Stimulated activated CD4-positive, alpha-beta T cell treated with anti-CD3 and anti-CD28 coated beads, Interleukin-1b, Interleukin-23, amount 100 ng/mL, for 4 hours (primary cell): ENCODE measurements at places on chromosomes 7 and 10.

DNA sequence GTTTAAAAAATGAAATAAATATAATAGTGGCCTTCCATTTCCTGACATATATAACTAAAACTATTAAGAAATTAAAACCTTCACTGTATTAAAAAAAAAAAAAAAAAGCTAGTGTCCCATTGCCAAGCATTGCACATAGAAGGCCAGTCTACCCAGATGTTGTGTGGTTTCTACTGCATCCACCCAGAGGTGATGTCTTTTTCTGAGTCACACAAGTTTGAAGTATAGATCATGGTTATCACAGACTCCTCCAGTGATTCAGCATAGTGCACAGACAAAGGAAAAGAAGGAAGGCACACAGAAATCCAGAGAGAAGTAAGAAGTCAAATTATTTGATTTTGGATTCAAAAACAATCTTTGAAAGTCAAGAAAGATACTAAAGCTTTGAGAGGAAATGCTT lies 429.0 kb downstream of the ETV1 start:
- no peak for DNase-seq

DNA sequence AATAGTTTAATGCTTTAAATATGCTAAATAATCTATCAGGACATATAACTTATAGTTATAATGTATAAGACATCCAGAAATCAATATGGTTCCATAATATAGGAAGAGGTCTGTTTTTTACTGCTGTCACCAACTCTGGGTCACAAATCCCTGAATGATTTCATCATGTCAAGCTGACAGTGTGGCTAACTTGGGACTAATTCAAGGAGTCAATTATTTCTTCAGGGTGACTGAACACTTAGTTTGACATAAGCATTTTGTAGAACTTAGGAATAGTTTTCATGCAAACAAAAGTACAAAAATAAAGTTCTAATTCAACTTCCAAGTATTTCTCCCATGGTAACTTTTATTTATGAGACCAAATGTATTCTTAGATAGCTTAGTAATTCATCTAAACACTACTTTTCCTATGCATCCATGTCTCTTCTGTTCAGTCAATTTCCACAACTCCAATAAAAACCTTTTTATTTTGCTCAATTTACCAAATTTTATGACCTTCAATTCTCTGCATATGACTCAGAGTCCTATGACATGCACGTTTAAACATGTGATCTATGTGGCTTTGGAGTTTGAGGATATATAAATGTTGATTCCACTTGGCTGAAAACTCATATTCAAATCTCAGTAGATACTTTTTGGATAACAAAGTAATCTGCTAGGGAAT lies 40.3 kb upstream of the GNAT3 start:
- DNase-seq = no peak

GRCh38 chr10:91796331-91797047 lies 1.7 kb upstream of the TNKS2 start:
- peak; percentile 39 for DNase-seq

DNA sequence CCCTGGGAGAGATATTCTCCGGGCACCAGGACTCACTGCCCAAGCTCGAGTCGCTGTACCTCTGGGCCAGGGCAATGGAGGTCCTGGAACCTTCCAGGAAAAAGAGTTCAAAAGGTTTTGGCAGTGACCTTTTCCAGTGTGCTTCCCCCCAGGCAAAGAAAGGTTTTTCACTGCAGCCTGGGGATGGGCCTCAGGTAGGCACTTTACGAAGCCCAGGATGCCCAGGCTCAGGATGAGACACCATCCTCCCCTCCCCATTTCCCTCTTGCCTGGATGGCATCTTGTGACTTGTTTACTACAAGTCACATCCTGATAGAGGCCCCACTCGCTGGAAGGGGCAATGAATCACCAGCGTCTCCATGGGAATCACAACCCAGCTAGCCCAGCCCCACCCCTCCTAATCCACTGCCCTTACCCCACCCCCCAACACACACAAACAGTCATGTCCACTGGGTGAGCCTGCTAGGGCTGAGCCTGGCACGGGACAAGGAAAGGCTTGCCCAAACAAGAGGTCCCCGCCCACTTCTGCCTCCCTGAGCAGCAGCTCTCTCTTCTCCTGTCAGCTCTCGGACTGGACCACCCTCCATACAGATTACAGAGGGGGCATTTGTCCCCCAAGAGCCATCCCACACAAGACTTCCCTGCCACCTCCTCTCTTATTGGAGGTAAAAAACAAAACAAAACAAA lies 93.8 kb upstream of the SMNDC1 start:
- DNase-seq = no peak

DNA sequence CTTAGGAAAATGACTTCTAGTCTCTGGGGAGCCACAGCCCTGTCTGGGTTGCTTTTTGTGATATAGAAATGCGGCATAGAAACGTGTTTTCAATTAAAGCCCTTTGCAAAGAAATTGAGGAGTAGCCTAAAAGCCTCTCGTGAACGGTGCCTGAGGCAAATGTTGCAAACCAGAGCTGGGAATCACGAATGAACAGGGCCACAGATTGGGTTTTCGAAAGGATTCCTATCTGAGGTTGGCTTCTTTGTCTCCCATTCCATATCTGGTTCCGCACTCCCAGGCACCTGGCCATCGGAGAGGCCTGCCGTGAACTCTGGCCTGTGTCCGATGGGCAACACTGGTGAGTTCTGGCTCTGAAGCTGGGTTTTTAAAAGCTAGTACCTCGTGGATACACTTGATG lies 221.6 kb downstream of the TCF7L2 start:
- no peak for DNase-seq

GRCh38 chr7:31476073-31476745 lies 37.7 kb upstream of the ITPRID1 start:
- DNase-seq = no peak

- no peak for DNase-seq
Observed at GRCh38 chr7:13111230-13111629, 423.8 kb downstream of the ARL4A start.

DNA sequence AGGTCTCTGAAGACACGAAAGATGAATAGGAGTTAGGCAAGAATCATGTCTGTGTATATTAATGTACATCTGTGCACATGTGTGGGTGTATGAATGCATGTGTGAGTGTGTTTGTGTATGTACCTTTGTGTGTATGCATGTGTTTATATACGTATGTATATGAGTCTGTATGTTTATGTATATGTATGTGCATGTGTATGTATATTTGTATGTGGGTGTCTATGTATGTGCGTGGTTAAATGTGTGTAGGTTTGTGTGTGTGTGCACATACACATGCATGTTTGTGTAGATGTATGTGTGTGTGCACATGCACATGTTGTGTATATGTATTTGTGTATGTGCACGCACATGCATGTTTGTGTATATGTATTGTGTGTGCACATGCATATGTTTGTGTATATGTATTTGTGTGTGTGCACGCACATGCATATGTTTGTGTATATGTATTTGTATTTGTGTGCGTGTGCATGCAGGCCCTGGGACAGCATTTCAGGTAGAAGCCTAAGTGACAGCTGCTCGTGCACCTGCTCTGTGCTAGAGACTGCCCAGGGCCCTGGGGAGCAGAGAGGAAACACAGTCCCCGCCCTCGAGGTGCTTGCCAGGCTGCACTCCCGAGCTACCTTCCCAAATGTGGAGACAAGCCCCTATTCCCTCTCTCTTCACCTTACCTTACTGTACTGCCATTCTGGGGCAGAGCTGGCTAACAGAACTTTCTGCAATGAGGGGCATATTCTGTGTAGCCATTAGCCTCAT lies 12.1 kb downstream of the PNLIPRP1 start:
- no peak for DNase-seq

DNA sequence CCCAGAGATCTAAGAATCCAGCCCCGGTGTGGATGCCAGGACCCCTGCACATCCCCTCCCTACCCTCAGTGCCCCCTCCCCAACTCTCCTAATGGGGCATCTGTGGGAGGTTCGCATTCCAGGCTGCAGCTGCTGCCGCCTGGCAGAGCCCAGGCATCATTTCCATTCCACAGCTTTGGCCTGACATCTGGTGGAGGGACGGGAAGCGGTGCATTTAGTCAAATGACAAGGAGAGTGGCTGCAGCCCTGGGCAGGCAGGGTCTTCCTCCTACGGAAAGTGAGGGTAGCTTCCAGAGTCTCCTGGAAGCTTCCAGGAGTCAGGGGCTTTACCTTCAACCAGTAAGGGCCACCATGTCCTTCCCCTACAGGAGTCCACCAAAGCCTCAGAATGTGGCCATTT lies 30.8 kb downstream of the PRLHR start:
- DNase-seq = no peak

DNA sequence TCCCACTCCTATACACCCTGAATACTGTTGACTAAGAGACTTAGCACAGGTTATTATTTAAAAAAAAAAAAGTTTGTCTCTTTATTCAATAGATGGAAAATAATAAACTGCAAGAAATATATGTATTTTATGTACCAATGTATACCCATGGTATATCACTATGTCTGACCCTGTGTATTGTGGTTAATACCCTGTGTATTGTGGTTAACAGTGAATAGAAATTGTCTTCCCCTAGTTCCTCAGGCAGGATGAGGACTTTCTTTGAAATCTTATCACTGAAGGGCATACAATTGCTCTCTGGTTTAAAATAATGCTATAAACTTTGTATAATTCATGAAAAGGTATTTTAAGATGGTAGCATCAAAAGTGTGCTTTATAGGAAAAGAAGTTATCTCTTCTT lies 80.0 kb upstream of the TMEM106B start:
- DNase-seq = no peak

GRCh38 chr10:109933984-109934565 lies 10.8 kb upstream of the XPNPEP1 start:
- no peak for DNase-seq

GRCh38 chr10:122282253-122282671 lies 11.2 kb downstream of the BTBD16 start:
- DNase-seq = no peak

- no peak for DNase-seq
Observed at GRCh38 chr10:92438220-92438619, 135.7 kb downstream of the IDE start.

DNA sequence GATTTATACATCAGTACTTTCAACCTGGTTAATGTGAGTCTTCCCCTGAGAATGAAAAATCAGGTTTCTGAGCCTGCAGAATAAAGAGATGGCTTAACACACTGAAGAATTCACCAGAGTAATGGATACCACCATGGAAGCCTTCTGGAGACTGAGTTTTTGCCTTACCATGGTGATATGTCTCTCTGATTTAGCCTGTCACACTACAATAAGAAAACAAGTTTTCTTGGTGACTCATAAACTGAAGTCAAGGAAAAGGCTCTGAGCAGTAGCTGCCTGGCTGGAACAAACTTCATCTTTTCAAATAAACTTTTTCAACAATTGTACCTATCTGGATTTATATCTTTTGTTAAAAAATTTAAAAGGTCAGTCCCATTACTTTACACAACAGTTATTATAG lies 229.0 kb downstream of the PRPF18 start:
- no peak for DNase-seq

DNA sequence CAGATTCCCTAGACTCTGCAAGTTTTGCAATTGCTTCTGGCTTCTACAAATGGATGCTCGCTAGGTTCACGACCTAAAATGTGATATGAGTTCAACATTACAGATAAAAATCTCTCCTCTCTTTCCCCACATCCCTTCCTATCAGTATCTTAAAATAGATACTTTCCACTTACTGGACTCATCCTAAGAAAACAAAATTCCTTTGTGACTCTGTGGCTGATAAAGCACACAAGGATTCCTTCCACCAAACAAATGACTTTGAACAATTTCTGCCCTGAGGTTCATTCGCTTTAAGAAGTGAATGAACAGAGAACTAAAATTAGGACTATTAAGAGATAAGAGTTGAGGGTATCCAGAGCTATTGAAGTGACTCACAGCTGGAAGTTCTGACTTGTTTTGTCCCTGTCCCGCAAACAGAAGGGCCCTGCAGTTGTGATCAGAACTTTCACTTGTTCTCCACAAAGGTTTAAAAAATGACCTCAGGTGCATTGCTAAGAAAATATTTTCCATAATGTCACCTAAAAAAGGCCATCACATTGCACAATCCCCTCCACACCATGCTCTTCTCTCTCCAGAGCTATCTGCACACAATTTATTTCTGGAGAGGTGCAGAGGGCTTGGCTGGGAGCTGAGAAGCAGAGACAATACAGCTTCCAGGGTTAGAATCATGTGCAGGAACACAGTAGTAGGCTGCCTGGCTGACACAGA lies 96.1 kb downstream of the PIP4K2A start:
- DNase-seq = no peak

DNA sequence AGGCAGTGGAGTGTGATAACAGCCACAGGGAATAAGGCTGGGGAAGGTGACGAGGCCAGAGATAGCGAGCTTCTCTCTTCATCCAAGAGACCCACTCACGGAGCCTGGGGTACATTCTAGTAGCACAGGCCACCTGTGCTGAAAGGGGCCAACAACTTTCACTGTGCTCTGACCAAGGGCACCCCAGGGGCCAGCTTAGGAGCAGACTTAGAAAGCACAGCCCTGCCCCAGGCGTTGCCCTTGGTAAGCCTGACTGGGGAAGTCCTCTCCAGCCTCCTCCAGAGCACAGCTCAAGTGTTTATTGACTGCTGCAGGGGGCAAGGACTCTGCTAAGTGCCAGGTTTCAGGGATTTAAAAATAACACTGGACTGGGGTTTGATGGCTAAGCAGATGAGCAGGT lies 44.7 kb downstream of the EBF3 start:
- DNase-seq = no peak

DNA sequence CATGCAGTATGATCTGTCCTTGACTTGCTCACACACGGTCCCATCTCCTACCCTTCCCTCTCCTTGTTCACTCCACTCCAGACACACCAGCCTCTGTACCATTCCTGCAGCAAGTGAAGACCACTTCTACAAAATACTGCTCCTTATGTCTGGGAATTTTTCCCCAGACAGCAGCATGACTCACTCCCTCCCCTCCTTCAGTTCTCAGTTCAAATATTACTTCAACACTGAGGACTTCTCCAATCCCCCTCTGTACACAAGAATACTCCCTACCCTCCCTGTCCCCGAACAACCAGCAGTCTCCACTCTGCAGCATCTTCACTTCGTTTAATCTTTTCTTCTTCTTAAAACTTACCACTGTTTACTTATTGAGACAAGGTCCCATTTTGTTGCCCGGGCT lies 474.0 kb downstream of the GPAM start:
- no peak for DNase-seq

DNA sequence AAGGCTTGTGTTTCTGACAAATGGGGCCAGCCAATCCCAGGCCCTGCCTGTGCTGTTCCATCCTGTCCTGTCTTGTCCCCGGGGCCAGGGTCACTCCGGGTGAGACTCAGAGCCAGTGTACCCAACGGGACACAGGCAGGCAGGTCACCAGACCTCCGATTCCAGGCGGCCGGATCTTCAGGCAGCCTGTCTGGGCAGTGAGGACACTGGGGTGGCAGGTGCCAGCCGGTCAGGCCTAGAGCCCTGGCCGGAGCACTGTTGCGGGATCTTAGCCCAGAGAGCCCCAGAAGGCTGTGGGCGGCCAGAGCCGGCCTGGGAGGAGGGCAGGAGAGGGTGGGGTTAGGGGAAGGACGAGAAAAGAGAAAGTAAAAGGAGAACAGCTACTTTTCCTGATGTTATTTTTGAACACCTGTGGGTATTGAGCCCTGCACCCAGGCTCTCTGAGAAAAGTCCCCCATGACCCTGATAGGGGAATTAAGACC lies 134.3 kb upstream of the TNRC18 start:
- no peak for DNase-seq

- DNase-seq = no peak
Observed at GRCh38 chr10:88254091-88254490, 329.0 kb downstream of the RNLS start.

- no peak for DNase-seq
Observed at GRCh38 chr7:75920431-75921161, 5.6 kb downstream of the POR start.
